ENCODE measurements at places on chromosomes 3 and 15.

- no peak for DNase-seq
Measured at GRCh38 chr3:184674626-184675025, 37.2 kb downstream of the MAGEF1 start.

DNA sequence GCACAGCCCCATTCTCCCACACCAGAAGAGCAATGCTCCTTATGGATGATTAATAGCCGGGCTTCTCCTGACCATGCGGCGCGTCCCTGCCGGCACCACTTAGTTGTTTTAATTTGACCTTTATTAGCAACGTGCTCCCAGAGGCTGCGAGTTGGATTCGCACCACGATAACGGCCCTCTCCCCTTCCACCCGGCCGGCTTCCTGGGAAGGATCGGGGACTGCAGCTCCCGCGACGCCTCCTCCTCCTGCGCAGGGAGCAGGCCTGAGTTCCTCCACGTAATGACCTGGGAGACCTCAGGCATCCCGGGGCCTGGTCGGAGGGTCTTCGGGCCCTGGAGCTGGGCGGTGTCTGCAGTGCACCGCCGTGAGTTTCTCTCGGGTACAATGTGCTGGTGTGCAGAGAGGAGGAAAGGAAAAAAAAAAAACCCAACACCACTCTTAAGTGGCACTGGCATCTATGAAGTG lies 243.3 kb upstream of the TOPAZ1 start:
- no peak for DNase-seq

DNA sequence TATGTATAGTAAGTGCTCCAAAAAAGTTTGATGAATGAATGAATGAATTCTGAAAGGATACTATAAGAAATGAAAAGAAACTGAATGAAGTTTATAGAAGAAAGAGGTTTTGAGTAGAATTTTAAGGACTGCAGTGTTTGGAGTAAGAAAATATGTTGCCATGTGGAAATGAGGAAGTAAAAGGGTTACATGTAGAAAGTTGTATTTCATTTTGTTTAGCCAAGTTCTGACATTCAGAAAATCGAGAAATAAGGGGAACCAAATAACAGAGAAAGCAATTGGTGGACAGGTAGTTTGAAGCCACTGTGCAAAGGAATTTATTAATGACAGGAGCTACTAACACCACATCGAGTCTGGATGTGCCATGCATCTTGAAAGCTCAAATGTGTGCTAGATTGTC lies 200.7 kb downstream of the SATB1 start:
- no peak for DNase-seq

- no peak for DNase-seq
Measured at GRCh38 chr15:31344823-31345605, 18.4 kb downstream of the KLF13 start.

- DNase-seq = no peak
Measured at GRCh38 chr3:79236496-79236895, 531.3 kb downstream of the ROBO1 start.

GRCh38 chr3:23865595-23866396 lies 51.0 kb downstream of the NKIRAS1 start:
- no peak for DNase-seq

- DNase-seq = no peak
Measured at GRCh38 chr3:85652360-85652759, 693.6 kb downstream of the CADM2 start.

DNA sequence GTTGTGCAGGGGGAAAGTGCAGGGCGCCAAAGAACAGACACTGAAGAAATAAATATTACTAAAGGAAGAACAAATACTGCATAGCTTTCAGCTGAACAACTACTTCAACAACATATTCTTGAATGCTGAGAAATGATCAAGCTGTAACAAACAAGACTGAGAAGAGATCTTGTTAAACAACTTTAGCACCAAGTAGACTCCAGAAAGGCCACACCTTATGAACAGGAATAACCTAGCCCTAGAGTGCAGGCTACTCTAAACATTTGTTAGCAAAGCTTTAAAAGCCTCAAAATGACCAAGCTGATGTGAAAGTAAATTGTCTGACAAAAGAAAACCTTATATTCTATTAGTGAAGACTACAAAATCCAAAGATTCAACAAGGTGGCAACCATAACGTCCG lies 83.2 kb downstream of the POLQ start:
- no peak for DNase-seq

- DNase-seq = no peak
Measured at GRCh38 chr15:100114571-100114970, 227.2 kb downstream of the ADAMTS17 start.

- DNase-seq = no peak
Measured at GRCh38 chr15:40368719-40369473, 10.9 kb downstream of the DISP2 start.

DNA sequence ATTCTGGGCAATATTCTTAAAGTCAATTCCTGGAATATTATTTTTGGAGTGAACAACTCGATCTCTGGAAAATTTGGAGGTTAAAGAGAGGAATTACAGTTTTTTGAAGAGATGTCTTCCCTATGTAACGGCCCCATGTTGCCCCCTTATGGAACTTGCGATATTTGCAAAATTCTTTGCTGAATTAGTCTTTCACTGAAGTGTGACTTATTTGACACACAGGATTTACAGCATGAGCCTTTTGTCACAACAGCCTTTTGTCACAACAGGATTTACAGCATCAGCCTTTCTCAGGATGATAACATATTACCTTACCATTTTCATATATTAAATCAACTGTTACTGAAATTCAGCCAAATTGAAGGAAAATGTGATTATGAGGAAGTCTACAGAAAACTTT lies 37.8 kb upstream of the SPTSSB start:
- DNase-seq = no peak

GRCh38 chr15:100030586-100031229 lies 297.5 kb upstream of the LYSMD4 start:
- no peak for DNase-seq

DNA sequence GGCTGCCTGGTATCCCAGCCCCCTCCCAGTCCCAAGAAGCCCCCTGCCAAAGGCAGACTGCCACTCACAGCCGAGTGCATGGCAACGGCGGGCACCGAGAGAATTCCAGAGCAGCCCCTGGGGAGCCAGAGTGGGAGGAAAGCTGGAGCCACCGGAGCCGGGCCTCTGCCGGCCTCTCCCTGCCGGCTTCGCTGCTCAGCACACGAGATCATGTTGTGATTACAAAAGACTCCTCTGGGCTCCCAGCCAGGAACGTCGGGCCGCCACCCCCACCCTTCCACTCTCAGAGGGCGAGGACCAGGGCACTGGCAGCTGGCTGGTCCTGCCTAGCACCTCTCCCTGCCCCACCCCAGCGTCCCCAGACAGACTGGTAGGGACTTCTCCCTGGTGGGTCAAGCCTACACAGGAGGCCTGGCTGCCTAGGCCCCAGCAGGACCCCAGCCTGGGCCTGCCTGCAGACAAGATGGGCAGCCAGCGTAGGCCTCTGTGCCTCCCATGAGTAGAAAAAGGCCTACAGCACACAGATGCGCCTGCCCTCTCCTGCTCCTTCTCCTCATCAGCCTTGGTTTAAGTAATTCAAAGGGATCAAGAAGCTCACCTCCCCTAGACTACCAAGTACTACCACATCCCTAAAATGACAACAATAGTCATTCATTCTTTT lies at the start of gene CCDC9B:
TSS of gene CCDC9B (minus strand) at position 200 of the 661 bp plus-strand sequence. CDS start at position 80, 120 bp downstream.
- no peak for DNase-seq

DNA sequence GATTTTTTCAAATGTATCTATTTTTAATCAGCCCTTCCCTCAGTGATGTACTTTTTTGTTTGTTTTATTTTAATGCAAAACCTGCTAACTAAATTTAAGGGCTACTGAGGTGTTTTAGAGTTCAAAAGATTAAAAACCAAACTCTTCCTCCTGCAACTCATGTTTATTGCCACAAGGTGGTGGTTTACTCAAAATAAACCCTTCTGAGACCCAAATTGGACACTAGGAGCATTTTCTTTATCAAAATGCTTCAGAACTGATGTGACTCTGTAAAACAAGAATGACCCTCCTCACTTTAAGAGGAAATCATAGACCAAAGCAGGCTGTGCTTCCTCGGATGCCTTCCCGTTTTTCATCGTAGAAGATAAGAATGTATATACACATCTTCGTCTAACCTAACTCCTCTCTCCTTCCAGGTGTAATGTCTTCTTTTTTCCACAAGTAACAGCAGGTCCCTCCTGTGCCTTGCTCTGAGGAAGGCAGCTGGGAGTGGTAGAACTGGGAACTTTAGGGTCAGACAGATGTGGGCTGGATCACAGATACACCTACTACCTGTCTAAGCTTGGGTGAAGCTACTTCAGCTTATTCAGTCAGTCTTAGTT lies 2.9 kb upstream of the NME9 start:
- DNase-seq = no peak

Measured in activated CD8-positive, alpha-beta memory T cell treated with anti-CD3 and anti-CD28 coated beads for 4 hours (primary cell).